ENCODE measurements at places on chromosomes 6 and 20.
A peak's percentile ranks its signal among the peaks of the same experiment; 100 is the strongest.

- peak; percentile 16 for DNase-seq
These were observed 460 bp downstream of the PLAGL1 start for GRCh38 chr6:144007478-144008119.

DNA sequence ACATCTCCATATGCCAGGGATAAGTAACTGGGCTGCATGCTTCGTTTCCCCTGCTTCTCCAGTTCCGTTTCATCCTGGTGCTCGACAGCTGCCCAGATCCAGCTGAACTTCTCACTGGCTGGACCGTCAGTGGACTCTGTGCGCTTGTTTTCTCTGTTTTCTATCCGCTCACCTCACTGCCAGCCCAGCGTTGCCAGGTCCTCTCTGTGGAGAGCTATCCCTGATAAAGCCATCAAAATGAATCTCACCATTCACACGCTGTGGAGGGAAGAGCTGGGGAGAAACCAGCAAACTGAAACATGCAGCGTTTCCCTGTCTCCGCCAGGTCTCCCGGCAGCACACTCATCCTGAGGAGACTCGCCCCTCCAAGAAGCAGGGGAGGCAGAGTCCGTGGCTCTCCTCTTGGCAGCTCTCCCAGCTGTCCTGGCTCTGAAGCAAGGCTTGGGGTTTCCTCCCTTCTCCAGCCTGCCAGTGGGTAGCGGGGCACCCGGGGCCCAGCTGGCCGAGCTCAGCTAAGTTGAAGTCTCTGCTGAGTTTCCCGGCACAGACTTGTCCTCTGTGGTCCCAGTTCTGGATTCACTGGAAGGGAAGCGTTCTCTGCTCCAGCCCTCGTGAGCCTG is 160.9 kb downstream of the DTNBP1 start:
- no peak for DNase-seq

GRCh38 chr6:84762220-84763002 is 2.0 kb downstream of the TBX18 start:
- DNase-seq: no peak

DNA sequence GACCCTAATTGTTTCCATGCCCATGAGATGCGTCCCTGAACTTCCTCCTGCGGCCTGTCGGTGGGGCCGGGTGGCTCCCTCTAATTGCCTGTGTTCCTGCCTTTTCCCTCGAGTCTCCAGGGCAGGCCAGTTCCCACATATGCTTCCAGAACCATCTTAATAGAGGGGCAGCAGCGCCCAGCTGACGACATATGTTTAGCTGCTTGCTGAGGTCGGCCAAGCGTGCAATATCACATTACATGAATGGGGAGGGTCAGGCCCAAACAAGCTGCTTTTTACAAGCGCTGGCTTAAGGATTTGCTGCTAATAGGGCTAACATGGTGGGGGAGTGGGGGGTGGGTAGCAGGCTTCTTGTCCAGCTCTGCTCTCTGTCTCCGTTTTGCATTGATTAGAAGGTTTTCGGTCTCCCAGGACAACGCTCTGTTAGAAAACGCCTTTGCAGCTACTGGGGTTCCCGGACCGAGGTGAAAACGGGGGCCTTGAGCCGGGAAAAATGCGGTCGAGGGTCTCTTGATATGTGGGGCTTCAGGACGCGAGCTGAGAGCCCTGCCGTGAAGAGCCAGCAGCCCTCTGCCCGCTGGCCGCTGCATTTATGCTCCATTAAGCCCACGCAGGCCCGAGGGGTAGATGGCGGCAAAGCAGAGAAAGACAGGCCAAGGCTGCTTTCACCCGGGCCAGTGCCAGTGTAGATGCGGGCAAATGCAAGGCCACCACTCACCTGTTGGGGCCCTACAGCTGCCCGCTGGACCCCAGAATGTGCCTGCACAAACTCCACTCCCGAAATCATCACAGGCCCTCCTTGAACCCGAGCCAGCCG is 308.5 kb downstream of the BMP7 start:
- DNase-seq: no peak

GRCh38 chr6:85464260-85464644 is 14.4 kb downstream of the NT5E start:
- DNase-seq: peak; percentile 56

DNA sequence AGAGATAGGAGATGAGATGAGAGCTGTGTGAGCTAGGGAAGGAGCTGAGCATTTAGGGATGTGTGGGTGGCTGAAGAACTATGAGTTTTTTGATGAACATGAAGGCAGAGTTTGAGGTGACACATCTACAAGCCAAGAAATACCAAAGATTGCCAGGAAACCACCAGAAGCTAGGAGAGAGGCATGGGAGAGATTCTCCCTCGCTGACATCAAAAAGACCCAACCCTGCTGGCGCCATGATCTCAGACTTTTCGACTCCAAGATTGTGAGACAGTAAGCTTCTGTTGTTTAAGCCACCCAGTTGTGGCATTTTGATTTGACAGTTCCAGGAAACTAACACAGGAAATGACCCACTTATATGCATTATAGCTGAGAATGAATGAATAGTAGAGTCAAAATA is 790.9 kb downstream of the TFAP2A start:
- no peak for DNase-seq

DNA sequence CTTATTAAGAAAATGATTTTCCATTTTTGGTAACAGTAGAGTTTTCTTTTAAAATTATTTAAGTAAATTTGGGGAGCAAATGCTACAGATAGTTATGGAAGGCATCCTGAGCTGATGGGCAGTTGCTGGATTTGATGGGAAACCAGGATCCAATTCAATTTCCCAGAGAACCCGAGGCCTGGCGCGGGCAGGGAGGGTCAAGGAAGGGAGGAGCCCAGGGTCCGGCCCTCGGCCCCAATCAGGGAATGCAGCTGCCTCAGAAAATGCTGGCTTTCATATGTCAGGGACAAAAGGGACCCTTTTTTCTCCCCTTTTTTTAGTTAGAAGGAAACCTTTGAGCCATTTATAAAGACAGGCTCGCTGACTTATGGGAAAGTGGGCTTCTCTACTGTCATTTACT is 42.1 kb downstream of the CTCFL start:
- DNase-seq: no peak

- peak; percentile 27 for DNase-seq
These were observed 58.7 kb downstream of the UTRN start for GRCh38 chr6:144343701-144344428.

Data from activated T-cell treated with anti-CD3 and anti-CD28 coated beads, Interleukin-2, amount 50 U/mL, for 72 hours (primary cell).